Activated effector memory CD4-positive, alpha-beta T cell treated with Interleukin-2 at 50 U/mL for 16 hours (primary cell): ENCODE measurements at places on chromosomes 6 and 20.

GRCh38 chr6:52104979-52105378 is 17.6 kb upstream of the PKHD1 start:
- DNase-seq = no peak

DNA sequence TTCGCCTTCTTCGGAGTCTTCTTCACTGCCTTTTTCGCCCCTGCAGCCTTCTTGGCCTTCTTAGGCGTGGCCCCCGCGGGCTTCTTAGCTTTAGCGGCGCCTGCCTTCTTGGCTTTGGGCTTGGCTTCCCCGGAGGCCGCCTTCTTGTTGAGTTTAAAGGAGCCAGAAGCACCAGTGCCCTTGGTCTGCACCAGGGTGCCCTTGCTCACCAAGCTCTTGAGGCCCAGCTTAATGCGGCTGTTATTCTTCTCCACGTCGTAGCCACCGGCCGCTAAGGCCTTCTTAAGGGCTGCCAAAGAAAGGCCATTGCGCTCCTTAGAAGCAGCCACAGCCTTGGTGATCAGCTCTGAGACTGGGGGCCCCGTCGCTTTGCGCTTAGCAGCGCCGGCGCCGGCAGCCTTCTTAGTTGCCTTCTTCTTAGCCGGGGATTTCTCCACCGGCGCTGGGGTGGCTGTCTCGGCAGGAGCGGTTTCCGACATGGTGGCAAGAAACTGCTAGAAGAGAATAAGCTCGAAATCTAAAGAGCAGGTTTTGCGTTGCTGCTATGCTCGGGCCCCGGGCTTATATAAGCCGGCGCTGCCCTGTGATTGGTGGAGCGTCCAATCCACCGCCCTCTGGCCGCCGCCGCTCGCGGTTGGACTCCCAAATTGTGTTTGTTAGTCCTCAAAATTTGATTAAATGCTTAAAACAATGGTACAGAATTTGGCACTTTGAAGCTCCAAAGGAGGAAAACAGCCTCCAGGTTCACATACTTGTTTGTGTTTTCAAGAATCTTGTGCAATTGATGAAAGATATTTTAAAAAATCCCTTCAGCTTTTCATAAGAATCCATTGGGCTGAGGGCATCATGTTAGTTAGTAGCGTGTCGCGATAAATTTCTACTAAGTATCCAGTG is 44.9 kb downstream of the OR2B2 start:
- DNase-seq = peak; percentile 46

DNA sequence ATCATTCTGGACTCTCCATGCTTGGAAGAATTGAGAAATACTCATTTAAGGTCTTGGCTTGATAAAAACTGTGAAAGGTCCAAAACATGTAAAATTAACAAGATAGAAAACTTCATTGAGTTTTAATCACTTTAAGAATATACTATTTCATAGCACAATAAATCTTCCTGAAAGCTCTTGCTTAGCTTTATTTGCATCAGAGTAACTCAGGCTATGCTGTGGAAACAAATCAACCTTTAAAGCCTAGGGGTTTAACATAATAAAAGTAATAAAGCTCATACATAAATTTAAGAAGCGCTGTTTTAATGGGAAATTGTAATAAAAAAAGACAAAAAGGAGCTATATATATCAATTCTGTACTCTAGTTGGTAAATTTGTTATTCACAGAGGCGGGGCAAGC is 77.2 kb upstream of the PTCHD4 start:
- DNase-seq = no peak

- no peak for DNase-seq
These were observed 25.7 kb upstream of the CTNNBL1 start for GRCh38 chr20:37668166-37668565.

- DNase-seq = no peak
These were observed 1.2 kb downstream of the HLA-DQA2 start for GRCh38 chr6:32742374-32742773.

- DNase-seq = no peak
These were observed 58.6 kb downstream of the SYNJ2 start for GRCh38 chr6:158040051-158040803.

DNA sequence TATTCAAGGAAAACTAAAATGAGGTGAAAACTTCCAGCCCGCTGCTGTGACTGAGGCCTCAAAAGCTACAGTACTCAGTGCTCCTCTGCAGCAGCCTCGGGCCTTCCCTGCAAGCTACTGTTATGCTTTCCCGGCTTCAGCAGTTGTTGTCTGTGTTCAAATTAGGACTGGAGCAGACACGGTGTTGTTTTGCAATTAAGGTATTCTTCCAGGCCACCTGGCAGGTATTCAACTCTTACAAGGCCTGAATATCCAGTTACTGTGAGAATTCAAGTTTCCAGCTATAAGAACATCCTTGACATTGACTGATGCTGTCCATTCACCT is 10.7 kb downstream of the TXNDC5 start:
- no peak for DNase-seq

GRCh38 chr6:142378138-142378875 is 76.5 kb downstream of the ADGRG6 start:
- DNase-seq = no peak

GRCh38 chr6:142009647-142010046 is 123.1 kb upstream of the GJE1 start:
- DNase-seq = no peak

GRCh38 chr6:145093226-145093625 is 642.1 kb downstream of the EPM2A start:
- no peak for DNase-seq

DNA sequence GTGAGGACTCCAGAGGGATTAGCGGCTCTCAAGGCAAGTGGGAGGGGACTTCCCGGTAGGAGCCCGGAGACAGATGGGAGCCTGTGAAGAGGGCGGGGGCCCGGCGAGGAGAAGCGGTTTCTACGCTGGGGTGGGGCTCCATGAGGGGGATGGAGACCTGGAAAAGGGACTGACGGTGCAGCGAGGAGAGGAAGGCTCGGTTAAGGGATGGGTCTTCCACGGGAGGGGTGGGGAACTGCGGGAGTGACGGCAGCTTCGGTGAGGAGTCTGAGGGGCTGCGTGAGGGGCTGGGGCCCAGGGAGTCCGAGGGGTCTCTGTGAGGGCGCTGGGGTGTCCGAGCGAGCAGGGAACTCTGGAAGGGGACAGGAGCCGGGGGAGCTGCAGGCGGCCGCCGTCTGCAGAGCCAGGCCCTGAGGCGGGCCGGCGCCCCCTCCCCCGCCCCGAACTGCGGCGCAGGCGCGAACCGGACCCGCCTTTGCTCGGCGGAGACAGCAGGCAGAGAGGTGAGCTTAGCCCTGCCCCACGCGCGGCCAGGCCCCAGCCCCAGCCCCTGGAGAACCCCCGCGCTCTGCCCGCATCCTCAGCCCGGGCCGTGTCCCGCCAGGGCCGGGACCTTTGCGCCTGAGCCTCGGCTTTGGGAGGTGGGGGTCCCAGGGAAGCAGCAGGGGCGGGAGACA is at the start of gene NRSN2:
TSS of gene NRSN2 (plus strand) at position 472 of the 677 bp plus-strand sequence. CDS start 2,533 bp downstream, outside the sequence.
- DNase-seq = no peak
